ENCODE measurements at places on chromosomes 6 and 20. TPM values are rescaled to one million over a fixed set of nuclear protein-coding genes. Genes with fewer than 3 reads are reported as not detected.

Gene MUCL3
- not detected for total RNA-seq

Gene SLA2
- total RNA-seq, result 109 TPM

Gene DNAAF9
- 4.4 TPM for total RNA-seq

Gene REM1
- total RNA-seq, result not detected

- no peaks in the 10 kb centered on the region for H3K4me1 ChIP-seq
- no peak for DNase-seq
- H3K27me3 ChIP-seq, result no peaks in the 10 kb centered on the region
- H3K4me3 ChIP-seq, result no peak overlapping the region
Measured at GRCh38 chr6:107209406-107210305, 94.3 kb upstream of the BEND3 start.

- H3K4me1 ChIP-seq, result no peaks in the 10 kb centered on the region
- no peak for DNase-seq
- H3K4me3 ChIP-seq, result no peak overlapping the region
- H3K36me3 ChIP-seq, result no peaks in the 10 kb centered on the region
Measured at GRCh38 chr6:166597711-166598440, 11.4 kb upstream of the RAMACL start.

DNA sequence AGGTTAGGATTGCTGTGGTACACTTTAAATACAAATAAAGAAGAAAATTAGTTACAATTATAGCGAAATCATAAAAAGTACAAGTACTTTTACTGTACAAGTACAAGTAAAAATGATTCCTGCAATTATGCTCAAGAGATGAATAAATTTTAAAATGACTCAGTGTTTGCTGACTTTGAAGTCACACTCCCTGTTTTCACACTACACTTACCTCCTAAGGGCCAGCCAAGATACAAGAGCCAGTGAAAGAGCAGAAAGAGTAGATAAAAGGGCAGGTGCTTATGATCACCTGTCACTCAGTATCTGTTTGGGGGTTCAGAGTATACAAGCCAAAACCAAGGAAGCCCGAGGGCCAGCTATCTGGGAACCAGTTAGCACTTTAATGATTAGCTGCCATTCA lies 41.0 kb upstream of the COL21A1 start:
- H3K27me3 ChIP-seq, result no peaks in the 10 kb centered on the region
- no peak for DNase-seq
- no peaks in the 10 kb centered on the region for H3K36me3 ChIP-seq
- H3K4me1 ChIP-seq, result no peaks in the 10 kb centered on the region
- no peak overlapping the region for H3K4me3 ChIP-seq
- H3K27ac ChIP-seq, result no peak overlapping the region

- no peaks in the 10 kb centered on the region for H3K36me3 ChIP-seq
- no peak overlapping the region for H3K4me3 ChIP-seq
- no peak overlapping the region for H3K27ac ChIP-seq
- H3K27me3 ChIP-seq, result peaks cover 4% of the 10 kb centered on the region
Measured at GRCh38 chr20:47774131-47774777, 11.0 kb downstream of the SULF2 start.

DNA sequence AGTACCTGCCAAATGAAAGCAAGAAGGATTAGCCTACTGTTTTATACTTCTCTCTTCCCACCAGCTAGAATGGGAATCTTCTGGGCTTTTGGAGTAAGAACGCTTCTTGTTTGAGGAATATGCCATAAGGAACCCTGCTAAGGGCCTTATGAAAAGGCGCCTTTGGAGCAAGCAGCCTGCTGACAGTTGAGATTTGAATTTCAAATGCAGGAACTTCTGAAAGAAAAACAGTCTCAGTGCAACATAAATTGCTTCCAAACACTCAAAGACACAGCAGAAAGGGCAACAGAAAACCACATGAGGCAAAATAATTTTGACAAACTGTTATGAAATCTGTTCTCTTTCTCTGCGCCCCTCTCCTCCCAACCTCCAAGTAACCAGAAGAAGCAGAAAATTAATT lies 149.4 kb upstream of the B3GAT2 start:
- H3K4me1 ChIP-seq, result no peaks in the 10 kb centered on the region
- H3K27me3 ChIP-seq, result peaks cover 6% of the 10 kb centered on the region
- H3K4me3 ChIP-seq, result no peak overlapping the region
- no peak overlapping the region for H3K27ac ChIP-seq
- no peaks in the 10 kb centered on the region for H3K36me3 ChIP-seq

GRCh38 chr20:20783450-20783849 lies 71.0 kb upstream of the RALGAPA2 start:
- H3K4me3 ChIP-seq, result no peak overlapping the region
- no peak for DNase-seq
- H3K36me3 ChIP-seq, result no peaks in the 10 kb centered on the region

- no peak overlapping the region for H3K27ac ChIP-seq
- peaks cover 2% of the 10 kb centered on the region for H3K4me1 ChIP-seq
- peaks cover 4% of the 10 kb centered on the region for H3K27me3 ChIP-seq
- DNase-seq, result no peak
Measured at GRCh38 chr6:20234136-20234535, 21.9 kb upstream of the MBOAT1 start.

- H3K36me3 ChIP-seq, result no peaks in the 10 kb centered on the region
- H3K4me1 ChIP-seq, result peaks cover 2% of the 10 kb centered on the region
- H3K4me3 ChIP-seq, result no peak overlapping the region
- peaks cover 48% of the 10 kb centered on the region for H3K27me3 ChIP-seq
Measured at GRCh38 chr20:62752181-62752670, 43.6 kb downstream of the NTSR1 start.

- peak overlapping the region; percentile 85 for H3K4me3 ChIP-seq
- peaks cover 22% of the 10 kb centered on the region for H3K4me1 ChIP-seq
- H3K27me3 ChIP-seq, result peaks cover 79% of the 10 kb centered on the region
- H3K27ac ChIP-seq, result peak overlapping the region; percentile 86
- DNase-seq, result peak; percentile 75
Measured at GRCh38 chr6:149963212-149963461, 606 bp upstream of the ULBP1 start.

GRCh38 chr6:169035385-169036240 lies 218.0 kb downstream of the THBS2 start:
- no peak for DNase-seq
- no peak overlapping the region for H3K4me3 ChIP-seq
- H3K4me1 ChIP-seq, result no peaks in the 10 kb centered on the region

DNA sequence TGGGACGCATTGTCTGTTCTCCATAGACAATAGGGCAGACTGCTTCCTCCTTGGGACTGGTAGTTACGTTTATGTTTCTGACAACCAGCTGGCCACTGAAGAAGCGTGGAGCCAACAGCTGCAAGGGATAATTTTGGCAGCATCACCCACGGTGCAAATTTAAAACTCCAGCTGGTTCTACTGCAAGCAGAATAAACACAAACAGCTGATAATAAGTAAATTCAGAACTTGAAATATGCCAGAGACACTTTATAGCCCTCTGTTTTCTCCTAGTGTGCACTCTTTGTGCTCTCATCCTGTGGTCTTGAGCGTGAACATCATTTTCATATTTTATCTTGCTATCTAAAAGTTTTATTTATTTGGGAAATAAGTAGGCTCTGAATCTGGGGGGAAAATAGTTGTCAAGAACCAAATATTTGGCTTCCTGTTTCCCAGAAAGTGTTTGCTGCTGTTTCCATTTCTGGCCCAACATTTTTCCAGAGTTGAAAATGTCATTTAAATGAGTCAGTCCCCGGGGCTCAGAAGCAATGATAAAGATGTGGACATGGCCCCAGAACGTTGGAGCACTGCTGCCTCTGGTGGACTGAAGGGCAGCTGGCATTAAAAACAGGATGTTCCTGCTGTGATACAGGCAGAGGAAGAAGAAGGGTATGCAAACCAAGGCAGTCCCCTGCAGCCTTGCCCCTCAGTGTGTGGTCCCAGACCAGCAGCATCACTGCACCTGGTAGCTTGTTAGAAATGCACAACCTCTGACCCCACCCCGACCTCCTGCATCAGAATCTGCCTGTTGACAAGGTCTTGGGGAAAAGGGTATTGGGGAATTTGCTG lies 12.5 kb upstream of the THBD start:
- no peak overlapping the region for H3K27ac ChIP-seq
- peaks cover 11% of the 10 kb centered on the region for H3K27me3 ChIP-seq
- H3K36me3 ChIP-seq, result no peaks in the 10 kb centered on the region
- no peak overlapping the region for H3K4me3 ChIP-seq
- DNase-seq, result no peak

GRCh38 chr20:19265646-19266374 lies 53.4 kb downstream of the SLC24A3 start:
- DNase-seq, result no peak
- no peak overlapping the region for H3K4me3 ChIP-seq
- no peaks in the 10 kb centered on the region for H3K4me1 ChIP-seq
- no peak overlapping the region for H3K27ac ChIP-seq
- no peaks in the 10 kb centered on the region for H3K36me3 ChIP-seq

GRCh38 chr6:165481921-165482320 lies 172.5 kb upstream of the C6orf118 start:
- no peaks in the 10 kb centered on the region for H3K27me3 ChIP-seq
- H3K36me3 ChIP-seq, result no peaks in the 10 kb centered on the region
- DNase-seq, result no peak
- no peaks in the 10 kb centered on the region for H3K4me1 ChIP-seq
- H3K4me3 ChIP-seq, result no peak overlapping the region
- H3K27ac ChIP-seq, result no peak overlapping the region

GRCh38 chr20:9578594-9578993 lies 64.2 kb downstream of the LAMP5 start:
- H3K36me3 ChIP-seq, result no peaks in the 10 kb centered on the region
- no peak overlapping the region for H3K27ac ChIP-seq
- DNase-seq, result no peak
- H3K27me3 ChIP-seq, result no peaks in the 10 kb centered on the region
- H3K4me3 ChIP-seq, result no peak overlapping the region

DNA sequence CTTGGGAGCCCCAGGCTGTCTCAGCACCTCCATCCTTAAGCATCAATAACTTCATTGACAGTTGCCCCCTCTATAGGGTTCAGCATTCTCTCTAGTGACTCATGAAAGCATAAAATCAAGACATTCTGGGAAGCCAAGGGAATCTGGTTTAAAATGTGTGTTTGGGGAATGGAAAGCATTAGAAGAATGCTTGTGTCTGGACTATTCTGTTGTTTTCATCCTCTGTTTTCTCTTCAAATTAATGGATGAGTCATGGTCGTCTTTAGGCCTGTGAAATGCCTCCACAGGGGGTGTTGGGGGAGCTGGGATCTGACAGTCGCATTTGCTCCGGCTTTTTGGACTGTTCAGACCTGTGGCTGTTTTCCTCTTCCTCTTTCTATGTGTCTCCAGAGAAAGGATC lies 279.7 kb downstream of the CDC5L start:
- H3K4me3 ChIP-seq, result no peak overlapping the region
- no peak for DNase-seq
- H3K27me3 ChIP-seq, result peaks cover 4% of the 10 kb centered on the region
- no peaks in the 10 kb centered on the region for H3K36me3 ChIP-seq
- no peak overlapping the region for H3K27ac ChIP-seq

- DNase-seq, result no peak
- no peak overlapping the region for H3K4me3 ChIP-seq
- no peaks in the 10 kb centered on the region for H3K4me1 ChIP-seq
Measured at GRCh38 chr20:37821696-37822095, 81.2 kb upstream of the VSTM2L start.

DNA sequence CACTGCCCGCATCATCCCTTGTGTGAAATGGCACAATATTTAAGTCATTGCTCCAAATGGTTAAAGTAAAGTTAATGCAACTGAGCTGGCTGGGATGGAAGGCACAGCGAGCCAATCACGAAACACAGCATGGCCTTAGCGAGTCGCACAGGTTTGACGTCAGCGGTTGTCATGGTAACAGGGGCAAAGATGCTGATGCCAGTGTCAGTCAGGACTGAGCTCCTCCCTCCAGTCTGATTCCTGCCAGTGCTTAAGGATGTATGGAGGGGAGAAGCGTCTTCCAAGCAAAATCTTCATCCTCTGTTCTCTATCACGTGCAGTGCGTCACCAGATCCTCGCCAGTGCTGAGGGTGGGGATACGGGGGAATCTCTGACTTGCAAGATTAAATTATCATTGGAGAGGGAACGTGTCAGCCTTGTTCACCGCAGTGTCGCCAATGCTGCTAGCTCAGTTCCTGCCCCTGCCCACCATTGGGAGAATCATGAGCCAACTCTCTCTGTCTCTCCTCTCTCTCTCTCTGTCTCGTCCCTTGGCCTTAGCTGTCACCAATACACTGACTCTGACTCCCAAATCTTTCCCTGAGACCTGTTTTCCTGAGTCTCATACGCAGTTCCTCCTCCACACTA lies 24.5 kb downstream of the TSPYL4 start:
- DNase-seq, result no peak
- H3K27me3 ChIP-seq, result no peaks in the 10 kb centered on the region
- no peaks in the 10 kb centered on the region for H3K4me1 ChIP-seq
- H3K4me3 ChIP-seq, result no peak overlapping the region
- no peaks in the 10 kb centered on the region for H3K36me3 ChIP-seq
- no peak overlapping the region for H3K27ac ChIP-seq

DNA sequence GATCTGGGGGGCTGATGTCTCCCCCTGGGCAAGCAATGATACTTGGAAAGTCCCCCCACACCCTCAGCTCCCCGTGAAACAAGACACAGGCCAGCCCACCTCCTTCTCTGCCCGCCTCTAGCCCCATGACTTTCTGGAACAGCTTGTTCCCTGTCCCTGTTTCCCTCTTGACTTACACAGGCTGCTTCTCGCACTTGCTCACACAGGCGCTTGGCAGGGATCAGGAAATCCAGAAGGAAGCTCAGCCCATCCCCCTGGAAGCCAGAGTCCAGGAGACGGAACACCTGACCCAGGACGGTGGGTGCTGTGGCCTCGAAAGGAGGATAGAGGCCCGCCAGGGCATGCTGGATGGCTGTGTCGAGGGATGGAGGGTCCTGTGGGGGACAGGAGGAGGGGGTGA lies 14.8 kb downstream of the KIAA1755 start:
- H3K36me3 ChIP-seq, result no peaks in the 10 kb centered on the region
- H3K27ac ChIP-seq, result no peak overlapping the region
- no peak for DNase-seq
- no peak overlapping the region for H3K4me3 ChIP-seq
- H3K4me1 ChIP-seq, result no peaks in the 10 kb centered on the region

GRCh38 chr6:9128970-9129369 lies 693.6 kb upstream of the SLC35B3 start:
- H3K4me3 ChIP-seq, result no peak overlapping the region
- H3K27me3 ChIP-seq, result no peaks in the 10 kb centered on the region
- no peaks in the 10 kb centered on the region for H3K4me1 ChIP-seq
- H3K36me3 ChIP-seq, result no peaks in the 10 kb centered on the region

DNA sequence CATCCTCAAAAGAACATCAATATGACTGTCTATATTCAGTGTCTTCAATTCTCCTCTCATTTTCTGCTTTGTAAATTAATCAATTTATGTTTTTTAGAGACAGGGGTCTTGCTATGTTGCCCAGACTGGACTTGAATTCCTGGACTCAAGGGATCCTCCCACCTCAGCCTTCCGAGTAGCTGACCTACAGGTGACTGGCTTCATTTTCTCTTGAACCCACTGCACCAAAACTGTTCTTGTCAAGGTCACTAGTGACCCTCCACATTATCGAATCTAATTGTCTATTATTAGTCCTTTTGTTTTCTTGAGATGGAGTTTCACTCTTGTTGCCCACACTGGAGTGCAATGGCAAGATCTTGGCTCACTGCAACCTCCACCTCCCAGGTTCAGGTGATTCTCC lies 3.7 kb downstream of the DNAAF9 start:
- H3K27ac ChIP-seq, result no peak overlapping the region
- H3K27me3 ChIP-seq, result no peaks in the 10 kb centered on the region
- peaks cover 29% of the 10 kb centered on the region for H3K4me1 ChIP-seq
- no peak overlapping the region for H3K4me3 ChIP-seq
- peaks cover under 1% of the 10 kb centered on the region for H3K36me3 ChIP-seq
- DNase-seq, result no peak

GRCh38 chr6:56168596-56168995 lies 78.8 kb downstream of the COL21A1 start:
- no peaks in the 10 kb centered on the region for H3K4me1 ChIP-seq
- no peak overlapping the region for H3K4me3 ChIP-seq
- DNase-seq, result no peak
- H3K27ac ChIP-seq, result no peak overlapping the region

- no peak overlapping the region for H3K27ac ChIP-seq
- H3K4me1 ChIP-seq, result peaks cover 3% of the 10 kb centered on the region
- H3K27me3 ChIP-seq, result peaks cover 7% of the 10 kb centered on the region
- H3K4me3 ChIP-seq, result no peak overlapping the region
Measured at GRCh38 chr6:108432792-108433191, 127.9 kb upstream of the FOXO3 start.

Data from activated CD8-positive, alpha-beta memory T cell treated with anti-CD3 and anti-CD28 coated beads, Interleukin-2, amount 10 ng/mL, durations not matched to agents 7 days and 5 days (primary cell).